DMS 273 treated with DMSO at 0.1 percent for 48 hours (cell line): ENCODE measurements at places on chromosomes 6 and 20.

DNA sequence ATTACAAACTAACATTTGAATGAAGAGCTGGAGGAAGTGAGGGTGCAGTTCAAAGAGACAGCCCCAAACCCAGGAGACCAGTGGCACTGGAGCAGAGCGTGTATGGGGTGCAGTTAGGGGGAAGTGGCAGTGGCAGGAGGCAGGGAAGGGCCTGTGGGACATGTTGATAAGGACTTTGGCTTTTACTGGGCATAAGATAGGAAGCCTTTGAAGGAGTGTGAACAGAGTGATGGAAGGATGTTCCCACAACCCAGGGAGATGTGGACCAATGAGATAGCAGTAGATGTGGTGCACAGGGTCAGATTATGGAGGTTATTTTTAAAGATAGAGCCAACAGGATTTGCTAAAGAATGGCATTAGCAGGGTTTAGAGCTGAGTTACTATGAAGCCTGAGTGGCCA lies 56.4 kb downstream of the AIG1 start:
- DNase-seq, result no peak

DNA sequence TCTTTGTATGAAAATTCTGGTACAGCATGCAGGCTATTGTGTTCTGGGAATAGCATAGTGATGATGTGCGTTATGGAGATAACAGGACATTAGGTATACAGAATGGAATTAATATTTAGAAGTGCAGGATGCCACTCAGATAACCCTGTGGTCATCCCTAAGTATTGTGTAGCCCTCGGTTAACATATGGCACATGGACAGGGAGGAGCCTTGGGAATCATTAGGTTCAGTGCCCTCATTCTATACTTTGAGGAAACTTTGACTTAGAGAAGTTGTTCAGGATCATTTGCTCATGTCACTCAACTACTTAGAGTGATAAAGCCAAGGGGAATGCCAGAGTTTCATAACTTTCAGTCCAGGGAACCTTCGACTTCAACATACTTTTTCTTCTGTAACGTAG lies 185.9 kb downstream of the UST start:
- DNase-seq, result no peak

DNA sequence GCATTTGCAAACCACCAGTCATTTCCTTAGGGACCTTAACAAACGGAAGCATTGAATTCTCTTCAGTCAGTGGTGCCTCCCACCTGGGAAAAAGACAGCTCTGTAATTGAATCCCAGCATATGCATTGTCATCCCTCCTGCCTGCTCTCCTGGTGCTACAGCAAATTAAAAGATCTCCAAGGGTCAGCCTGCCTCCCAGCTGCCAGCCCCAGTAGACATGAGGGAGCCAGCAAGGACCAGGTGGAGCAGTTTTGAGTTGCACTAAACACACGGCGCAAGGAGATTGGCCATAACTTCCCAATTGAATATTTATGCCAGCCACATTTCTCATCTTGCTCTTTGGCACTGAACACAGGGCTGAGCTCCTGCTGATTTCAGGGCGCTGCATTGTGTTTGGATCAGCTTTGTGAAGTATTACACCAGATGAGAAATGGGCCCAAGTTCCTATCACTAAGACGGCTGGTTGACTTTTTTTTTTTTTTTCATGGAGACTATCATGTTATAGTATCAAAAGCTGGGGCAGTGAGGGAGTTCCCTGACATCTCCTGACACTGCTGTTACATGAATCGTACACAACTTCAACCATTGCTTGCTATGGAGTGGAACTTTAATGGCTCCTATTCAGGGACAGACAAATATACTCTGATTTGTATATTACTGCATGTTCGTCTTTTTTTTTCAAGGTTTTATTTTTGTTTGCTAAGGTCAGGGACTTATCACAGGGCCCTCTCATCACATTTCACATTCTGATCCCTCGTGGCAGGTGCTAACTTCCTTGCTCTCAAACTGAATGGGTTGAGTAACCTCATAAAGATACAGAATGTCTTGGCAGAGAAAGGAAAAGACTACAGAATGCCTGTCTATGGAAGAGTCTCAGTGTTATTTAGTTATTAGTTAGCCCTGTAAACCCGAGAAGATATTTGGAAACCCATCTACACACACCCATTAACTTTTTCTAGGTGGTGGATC lies 191.1 kb downstream of the EYA4 start:
- peak; percentile 84 for DNase-seq

DNA sequence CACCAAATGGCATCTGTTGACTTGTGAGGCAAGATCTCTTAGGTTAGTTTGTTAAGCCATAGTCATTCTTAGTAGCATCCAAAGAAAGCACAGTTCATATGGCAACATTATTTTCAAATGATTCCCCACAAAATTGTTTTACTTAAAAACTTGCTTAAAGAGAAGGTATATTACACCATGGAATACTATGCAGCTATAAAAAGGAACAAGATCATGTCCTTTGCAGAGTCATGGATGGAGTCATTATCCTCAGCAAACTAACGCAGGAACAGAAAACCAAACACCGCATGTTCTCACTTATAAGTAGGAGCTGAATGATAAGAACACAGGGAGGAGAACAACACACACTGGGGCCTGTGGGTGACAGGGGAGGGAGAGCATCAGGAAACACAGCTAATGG lies 10.9 kb upstream of the DSE start:
- DNase-seq, result no peak

- peak; percentile 94 for DNase-seq
Measured at GRCh38 chr20:38472513-38473366, at the start of gene RALGAPB. RALGAPB (plus strand) TSS chr20:38472843; CDS start chr20:38488433, 15,590 bp downstream.

DNA sequence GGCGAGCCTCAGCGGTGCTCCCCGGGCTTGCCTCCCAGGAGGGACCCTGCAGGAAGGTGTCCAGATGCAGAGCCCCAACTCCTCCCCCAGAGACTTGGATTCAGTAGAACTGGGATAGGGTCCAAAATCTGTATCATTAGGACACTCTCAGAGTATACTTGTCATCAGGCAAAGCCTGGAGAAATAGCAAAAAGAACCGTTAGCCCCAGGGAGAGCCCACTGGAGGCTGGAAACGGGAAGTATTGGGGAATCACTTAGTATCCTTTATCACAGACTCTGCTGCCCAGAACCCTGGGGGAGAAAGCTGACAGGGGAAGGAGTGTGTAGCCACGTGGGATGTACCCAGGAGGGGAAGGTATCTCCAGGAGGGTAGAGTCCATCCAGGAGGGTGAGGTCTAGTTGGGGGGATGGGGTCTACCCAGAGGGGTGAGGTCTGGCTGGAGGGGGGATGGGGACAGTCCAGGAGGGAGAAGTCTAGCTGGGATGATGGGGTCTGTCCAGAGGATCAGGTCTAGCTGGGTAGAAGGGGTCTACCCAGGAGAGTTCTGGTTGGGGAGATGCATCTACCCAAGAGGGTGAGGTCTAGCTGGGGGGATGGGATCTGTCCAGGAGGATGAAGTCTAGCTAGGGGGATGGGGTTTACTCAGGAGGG lies 107.2 kb downstream of the LY86 start:
- DNase-seq, result peak; percentile 78

- no peak for DNase-seq
Measured at GRCh38 chr6:35635601-35636597, 52.8 kb downstream of the FKBP5 start.

GRCh38 chr6:149332602-149333265 lies 15.2 kb downstream of the TAB2 start:
- DNase-seq, result no peak

DNA sequence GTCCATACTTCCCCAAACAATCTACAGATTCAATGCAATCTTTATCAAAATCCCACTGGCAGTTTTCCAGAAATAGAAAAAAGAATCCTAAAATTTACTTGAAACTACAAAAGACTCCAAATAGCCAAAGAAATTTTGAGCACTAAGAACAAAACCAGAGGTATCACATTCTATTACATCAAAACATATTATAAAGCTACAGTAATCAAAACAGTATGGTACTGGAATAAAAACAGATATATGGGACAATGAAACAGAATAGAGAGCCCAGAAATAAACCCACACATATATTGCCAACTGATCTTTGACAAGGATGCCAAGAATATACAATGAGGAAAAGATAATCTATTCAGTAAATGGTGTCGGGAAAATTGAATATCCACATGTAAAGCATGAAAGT lies 46.0 kb upstream of the FBXO30 start:
- no peak for DNase-seq

DNA sequence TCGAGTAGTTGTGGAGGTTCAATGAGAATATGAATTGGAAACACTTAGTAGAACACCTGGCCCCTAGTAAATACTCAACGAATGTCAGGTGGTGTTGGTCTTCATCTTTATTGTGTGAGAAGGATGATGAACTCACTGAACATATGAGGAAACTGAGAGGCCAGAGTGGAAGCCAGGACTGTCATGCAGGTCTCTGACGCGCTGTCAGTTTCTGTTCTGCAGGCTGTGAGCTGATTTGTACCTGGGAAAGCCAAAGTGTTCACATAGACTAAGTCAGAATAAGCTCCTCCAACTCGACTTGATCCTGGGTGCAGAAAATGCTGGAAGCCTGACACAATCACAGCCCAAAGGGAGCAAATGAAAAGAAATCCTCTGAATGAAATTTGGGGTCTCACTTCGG lies 222.2 kb downstream of the LY86 start:
- no peak for DNase-seq

- no peak for DNase-seq
Measured at GRCh38 chr20:9403448-9403847, 110.9 kb upstream of the LAMP5 start.

GRCh38 chr20:17169585-17170136 lies 57.2 kb upstream of the PCSK2 start:
- no peak for DNase-seq

DNA sequence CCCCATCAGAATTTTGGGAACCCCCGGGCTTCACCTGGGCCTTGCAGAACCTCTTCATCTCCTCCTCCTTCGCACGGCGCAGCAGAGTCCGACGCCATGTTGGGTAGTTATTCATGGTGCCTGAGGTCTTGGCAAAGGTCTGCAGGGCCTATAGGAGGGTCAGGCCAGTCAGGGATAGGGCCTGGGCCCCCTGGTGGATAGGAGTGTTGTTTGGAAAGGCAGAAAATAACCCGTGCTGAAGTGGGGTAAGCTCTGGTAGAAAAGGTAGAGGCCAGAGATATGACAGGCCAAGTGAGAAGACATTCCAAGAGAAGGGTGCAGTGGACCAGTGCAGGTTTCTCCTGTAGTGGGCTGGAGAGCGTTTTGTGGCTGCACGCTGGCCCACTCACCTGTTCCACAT lies 4.9 kb downstream of the SMPD2 start:
- no peak for DNase-seq

DNA sequence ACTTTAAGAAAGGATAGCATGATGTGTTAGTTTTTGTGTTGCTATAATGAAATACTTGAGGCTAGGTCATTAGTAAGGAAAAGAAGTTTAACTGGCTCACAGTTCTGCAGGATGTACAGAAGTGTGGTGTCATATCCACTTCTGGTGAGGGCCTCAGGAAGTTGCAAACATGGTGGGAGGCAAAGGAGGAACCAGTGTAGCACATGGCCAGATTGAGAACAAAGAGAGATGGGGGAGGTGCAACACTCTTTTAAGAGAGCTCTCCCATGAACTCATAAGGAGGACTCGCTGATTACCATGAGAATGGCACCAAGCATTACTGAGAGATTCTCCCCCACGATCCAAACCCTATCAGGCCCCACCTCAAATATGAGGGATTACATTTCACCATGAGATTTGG lies 265.4 kb downstream of the RIMS1 start:
- no peak for DNase-seq

- DNase-seq, result no peak
Measured at GRCh38 chr6:168209420-168209819, 110.2 kb downstream of the DACT2 start.

DNA sequence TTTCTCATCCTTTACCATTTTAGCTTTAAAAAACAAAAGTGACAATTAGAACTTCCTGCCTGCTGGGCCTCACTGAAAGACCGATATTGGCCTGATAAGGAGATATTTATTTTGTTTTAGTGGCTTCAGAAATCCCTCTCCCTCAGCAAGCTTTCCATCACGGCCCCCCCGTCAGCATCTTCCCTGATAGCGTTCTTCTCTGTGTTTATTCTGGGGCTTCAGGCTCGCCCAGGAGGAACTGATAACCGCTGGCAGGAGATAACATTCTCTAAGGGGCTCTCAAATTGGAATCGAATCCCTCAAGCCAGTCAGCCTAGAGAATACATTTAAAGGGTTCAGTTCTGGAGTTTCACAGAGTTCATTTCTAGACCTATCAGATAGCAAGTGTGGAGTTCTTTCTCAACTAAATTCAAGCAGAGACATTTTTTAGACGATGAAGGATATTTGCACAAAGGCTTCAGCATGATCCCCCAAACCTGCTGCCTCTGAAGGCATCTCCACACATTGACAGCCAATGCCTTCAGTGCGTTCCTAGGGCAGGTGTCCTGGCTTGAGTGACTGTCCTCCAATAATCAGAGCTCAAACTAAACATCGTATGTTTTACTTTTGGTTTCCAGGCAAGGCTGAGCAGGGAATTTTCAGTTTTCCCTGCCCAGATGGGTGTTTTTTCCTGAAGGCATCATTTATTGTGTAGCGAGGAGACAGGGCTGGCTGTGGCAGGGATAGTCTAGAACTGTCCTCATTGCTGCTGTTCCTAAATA lies 17.0 kb downstream of the PRDM1 start:
- DNase-seq, result no peak

- DNase-seq, result no peak
Measured at GRCh38 chr20:48930035-48930434, 8.5 kb downstream of the ARFGEF2 start.

DNA sequence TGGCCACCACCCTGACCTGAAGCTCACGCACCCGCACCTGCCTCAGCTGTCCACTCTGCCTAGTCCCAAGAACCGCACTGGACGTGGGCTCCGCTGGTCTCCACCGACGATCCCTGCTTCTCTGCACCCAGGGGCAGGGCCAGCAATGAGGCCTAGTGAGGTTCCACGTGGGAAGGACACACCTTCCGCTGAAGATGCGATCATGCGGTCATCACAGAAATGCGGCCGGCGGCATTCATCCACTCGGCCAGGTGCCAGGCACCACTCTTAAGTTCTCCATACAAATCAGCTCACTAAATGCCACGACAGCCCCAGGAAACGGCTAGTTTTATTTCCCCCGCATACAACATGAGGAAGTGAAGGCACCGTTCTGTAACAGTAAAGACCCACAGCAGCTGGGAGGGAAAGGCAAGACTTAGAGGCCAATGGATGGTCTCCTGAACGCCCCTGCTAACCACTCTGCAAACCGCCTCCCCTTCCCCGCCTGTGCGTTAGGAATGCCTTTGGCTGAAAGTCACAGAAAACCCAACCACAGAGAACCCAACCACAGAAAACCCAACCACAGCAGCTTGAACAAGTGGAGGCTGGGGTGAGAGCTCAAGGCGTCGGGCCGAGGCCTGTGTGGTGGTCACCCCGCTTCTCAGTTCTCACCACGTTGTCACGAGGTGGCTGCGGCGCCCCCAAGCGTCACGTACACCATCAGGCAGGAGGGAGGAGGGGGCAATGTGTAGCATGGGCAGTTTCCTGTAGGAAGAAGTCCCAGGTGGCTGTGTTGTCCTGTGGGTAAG lies 204.4 kb downstream of the TAF4 start:
- DNase-seq, result no peak

- no peak for DNase-seq
Measured at GRCh38 chr20:42493001-42493400, 696.7 kb downstream of the PTPRT start.
